Glomerular endothelial cell (primary cell): ENCODE measurements at places on chromosomes 2 and 18. TPM values are rescaled to one million over a fixed set of nuclear protein-coding genes. Genes with fewer than 3 reads are reported as not detected.

DNA sequence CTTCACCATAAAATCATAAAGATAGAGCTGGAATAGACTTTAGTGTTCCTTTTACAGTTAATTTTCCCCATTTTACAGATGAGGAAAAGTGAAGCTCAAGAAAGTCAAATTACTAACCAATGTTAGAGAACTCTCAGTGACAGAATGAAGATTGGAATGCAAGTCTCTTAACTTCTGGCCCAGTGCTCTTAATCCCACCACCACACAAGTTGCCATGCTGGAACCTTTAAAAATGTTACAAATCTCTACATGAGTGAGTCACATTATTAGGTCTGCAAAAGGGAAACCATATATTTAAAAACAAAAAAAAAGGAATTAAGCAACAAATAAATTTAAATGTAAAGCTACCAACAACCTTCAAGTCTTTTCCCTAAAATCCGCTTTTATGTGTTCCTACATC lies 3.5 kb downstream of the NCKAP1 start:
- DNase-seq = no peak

DNA sequence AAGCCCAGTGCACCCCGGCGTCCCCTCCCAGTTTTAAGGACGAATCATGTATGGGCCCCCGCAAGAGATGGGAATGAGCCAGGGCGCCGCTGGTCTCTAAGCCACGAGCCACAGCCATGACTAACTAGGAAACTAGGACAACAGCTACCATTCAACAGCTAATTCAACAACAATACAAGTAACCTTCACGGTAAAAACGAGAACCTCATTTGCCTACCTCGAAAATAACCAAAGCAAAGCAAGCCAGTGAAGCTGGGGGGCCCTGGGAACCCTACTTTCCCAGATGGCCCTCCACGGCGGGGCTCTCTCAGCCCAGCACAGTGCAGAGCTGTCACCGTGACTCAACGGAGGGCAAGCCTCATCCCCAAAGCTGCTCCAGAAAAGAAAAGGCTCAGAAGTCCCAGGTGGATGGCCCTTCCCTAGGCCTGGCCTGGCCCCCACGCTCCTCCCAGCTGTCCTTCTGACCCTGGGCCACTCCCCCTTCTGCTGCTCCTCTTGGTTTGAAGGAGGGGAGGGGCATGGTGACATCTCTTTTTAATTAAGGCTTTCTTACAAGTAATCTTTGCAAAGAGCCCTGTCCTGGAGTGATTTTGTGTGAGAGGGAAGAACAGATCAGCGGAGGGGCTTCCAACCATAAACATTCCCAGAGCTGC lies 126.3 kb downstream of the HDAC4 start:
- DNase-seq = no peak

DNA sequence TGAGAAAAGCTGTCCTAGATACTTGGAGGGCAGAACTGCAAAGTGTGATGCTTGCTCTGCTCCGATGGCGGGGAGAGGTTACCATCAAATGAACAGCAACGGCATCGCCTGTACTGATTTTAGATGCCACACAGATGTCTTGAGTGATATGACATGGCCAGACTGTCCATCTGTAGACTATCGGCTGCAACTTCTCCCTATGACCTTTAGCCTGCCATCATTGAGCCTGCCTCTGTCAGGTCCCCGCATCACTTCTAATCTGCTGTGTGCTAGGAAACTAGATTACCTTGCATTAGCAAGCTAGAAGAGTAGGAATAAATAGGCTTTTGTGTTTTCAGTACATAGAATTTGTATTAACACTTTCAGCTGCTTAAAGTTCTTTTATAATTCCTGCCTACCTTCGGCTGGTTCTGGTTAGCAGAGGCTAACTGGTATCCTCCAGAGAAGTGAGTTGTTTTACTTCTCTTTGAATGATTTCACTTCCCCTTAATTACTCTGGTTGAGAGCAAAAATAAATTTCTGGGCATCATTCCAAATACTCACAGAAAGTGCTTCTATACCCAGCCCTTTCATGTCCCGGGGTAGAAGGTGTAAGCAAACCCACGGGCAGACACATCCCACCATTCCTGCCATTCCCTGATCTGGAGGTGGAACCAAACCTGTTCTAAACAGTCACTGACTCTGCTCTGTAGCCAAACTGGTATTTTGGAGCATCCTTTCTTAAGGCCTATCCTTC lies 24.0 kb downstream of the GAREM2 start:
- no peak for DNase-seq

- DNase-seq = no peak
These were observed 216.6 kb downstream of the HNMT start for GRCh38 chr2:138180692-138181386.

Gene ARHGAP28
- 6.9 and 16.5 TPM in 2 replicates for total RNA-seq

GRCh38 chr2:172207911-172208310 lies 105.2 kb upstream of the DLX2 start:
- DNase-seq = no peak

GRCh38 chr2:239121600-239122012 lies 273.7 kb downstream of the TWIST2 start:
- no peak for DNase-seq
